Stimulated activated CD4-positive, alpha-beta T cell treated with anti-CD3 and anti-CD28 coated beads, Interleukin-4, amount 100 ng/mL, for 4 hours (primary cell): ENCODE measurements at places on chromosomes 12 and 14.

DNA sequence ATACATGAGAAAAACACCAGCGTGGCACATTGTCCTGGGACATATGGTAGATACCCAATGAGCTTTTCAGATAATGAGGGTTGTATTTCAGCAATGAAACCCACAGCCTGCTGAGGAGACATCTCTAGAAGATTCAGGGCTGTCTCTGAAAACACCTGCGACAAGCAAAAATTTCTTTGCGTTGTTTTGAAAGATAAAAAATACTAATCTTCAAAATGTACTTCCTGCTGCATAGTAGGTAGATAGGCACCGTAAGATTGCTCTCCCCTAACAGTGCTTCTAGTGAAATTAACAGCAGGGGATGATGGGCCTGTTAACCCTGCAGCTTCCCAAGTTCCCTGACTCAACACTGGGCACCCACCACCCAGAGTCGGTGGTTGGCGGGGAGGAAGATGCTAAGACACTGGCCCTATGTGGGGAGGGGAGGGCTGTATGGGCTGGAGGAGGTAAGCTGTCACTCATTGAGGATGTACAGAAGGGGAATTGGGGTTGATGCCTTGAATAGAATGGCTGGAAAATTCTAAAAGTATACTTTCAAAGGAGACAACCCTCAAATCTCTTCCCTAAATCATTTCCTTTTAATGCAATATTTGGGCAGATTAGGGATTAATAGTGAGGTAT lies 20.0 kb downstream of the ZFP36L1 start:
- DNase-seq = no peak

DNA sequence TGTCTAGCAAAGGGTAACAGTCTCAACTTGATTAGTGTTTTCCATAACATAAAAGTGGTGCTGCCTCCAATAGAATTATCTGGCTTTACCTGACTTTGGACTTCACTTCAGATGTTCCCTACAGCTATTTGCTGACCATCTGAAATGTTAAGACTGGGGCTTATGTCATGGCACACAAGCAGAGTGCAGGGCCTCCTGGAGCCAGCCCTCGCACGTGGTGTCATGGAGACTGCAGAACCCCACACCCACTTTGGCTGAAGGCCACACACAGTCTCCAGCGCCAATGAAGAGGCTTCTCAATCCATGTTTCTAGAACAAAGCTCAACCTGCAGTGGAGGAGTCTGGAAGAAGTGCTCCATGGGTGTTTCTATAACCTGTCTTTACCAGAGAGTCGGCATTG lies 169.6 kb upstream of the FRMD6 start:
- no peak for DNase-seq

GRCh38 chr12:90854136-90854689 lies 100.8 kb downstream of the CCER1 start:
- no peak for DNase-seq

DNA sequence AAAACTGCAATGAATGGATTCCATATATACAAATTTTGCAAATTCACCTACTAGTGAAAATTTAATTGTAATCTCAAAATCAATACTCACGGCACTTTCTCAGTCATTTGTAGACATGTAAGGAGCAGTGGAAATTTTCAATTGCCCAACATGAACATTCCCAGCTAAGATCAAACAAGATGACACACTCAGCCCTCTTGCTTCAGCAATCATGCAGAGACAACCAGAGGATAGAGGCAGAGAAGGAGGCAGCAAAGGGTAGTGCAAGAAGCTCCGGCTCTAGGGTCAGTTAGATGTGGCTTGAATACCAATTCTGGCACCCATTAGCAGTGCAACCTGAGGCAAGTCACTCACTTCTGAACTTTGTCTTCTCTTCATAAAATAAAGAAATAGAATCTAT lies 91.5 kb upstream of the SLC35F4 start:
- no peak for DNase-seq

DNA sequence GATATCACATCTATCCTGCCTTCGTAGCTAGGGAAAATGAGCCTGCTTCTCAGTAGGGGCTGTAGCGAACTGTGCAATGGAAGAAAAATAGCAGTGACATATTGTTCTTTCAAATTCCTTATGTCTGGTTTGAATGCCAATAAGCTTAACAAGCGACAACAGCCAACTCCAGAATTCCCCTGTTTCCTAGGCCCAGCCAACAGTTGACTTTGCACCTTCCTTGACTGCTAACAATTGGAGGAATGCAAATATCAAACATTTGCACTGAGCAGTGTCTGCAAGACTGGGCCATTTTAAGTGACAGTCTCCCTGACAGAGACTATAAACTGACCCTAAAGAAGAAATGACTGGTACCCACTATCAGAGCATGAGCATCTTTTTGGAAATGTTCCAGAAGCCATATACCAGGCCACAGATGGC lies 12.0 kb upstream of the SERPINA1 start:
- DNase-seq = no peak

DNA sequence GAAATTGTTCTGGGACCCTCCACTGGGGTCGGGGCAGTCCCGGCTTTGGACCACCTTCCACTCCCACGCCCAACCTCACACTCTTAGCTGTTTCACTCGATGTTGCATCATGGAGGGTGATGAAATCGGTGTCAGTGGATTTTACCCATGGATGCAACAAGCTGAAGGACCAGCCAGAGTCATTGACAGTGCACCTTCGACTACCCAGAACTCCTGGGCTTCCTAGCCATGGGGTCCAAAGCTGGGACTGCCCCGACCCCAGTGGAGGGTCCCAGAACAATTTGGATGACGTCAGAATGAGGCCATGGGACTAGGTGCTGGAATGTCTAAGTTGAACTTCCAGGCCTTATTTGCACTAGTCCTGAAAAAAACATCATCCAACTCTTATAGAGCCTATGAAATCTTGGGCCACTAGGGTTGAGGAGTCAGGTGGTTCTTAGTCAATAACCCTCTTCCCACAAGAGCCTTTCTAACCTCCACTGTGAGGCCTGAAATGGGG lies 882 bp upstream of the IL23A start:
- no peak for DNase-seq

- no peak for DNase-seq
Observed at GRCh38 chr14:21680072-21680471, 6.5 kb upstream of the OR4E1 start.

DNA sequence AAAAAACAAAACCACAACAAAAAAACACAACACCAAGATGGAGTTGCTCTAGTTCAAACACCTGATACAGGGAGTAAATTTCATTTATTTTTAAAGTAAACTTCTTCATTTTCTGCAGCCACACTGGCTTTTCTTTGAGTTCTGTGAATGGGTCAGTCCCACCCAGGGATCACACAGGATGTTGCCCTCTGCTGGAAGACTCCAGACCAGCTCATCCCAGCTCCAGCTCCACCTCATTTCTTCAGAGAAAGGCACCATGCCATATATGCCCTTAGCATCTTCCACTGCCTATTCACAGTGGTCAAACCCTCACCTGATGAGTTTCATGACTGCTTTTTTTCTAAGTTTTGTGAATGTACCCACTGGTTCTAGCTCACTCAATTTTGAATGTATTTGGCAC lies 8.0 kb downstream of the GLIPR1 start:
- DNase-seq = no peak
